ENCODE measurements at places on chromosomes 13 and 19.

GRCh38 chr13:39056018-39056417, 17.8 kb downstream of the NHLRC3 start:
- no peak for DNase-seq

DNA sequence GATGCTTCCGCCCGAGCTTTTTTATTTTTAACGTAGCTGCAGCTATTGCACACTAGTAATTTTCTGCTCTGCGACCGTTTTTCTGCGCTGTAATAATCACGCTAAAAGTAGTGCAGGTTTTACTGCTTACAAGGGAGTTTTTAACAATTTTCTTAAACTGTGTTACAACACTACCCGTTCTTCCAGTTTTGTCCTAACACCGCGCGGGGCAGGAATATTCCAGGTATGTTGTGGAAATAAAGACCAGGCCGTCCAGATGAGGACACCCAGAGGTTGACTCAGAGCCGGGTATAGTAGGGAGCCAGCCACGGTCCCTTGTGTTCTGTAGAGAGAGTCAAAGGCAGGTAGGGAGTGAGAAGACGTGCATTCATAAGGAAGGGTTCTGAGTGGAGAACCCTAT, 21.7 kb downstream of the ZNF274 start:
- no peak for DNase-seq

DNA sequence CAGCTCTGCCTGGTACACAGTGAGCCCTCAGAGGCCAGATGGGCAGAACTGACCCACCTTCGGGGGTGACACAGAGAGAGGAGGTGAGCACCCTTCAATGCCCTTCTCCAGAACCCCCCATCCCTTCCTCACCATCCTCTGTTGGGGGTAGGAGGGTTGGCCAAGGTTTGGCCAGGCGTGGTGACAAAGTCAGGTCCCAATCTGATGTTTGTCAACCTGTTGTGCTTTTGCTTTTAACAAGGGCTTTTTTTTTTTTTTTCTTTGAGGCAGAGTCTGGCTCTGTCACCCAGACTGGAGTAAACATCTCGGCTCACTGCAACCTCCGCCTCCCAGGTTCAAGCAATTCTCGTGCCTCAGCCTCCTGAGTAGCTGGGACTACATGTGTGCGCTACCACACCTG, 7.3 kb downstream of the PTGIR start:
- DNase-seq, result no peak

DNA sequence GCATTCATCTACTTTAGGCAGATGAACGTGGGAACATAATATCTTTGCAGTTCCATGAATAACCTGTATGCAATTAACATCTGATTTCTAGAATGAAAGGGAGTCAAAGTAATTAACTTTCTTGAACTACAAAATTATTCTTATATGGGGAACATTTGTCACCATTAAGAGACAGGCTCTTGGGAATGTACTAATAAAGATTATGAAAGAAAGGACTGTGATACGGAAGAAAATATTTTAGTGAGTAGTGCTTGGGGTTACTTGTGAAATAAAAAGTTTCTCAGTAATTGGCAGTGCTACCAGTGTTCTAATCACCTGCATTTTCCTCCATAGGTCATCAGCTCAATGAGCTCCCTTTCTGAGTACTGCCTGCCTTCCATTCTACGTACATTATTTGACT, 85.4 kb downstream of the FRY start:
- no peak for DNase-seq

DNA sequence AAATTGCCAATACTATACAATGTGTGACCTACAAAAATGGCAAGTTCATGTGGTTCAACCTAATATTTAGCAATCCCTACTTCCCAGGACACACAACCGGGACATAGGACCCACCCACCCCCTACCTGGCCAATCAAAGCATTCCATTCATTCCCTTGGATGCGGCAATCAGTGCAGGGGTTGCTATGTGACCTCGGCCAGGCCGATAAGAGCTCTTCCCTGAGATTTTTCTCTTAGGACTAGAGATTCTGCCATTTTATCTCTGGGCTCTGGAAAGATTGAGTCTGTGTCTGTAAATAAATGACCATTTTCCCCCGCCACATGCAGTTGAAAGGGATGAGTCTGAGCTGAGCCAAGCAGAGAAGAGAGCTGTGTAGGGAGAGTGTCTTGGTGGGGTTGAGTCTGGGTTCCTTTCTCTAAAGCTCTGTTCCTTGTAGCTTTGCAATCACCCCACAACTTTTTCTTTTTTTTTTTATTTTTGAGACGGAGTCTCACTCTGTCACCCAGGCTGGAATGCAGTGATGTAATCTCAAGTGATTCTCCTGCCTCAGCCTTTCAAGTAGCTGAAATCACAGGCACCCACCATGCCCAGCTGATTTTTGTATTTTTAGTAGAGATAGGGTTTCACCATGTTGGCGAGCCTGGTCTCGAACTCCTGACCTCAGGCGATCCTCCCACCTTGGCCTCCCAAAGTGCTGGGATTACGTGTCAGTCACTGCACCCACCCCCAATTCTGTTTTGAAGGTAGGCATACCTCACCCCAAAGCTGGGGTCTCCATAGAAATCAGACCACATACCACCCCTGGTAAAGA, 7.4 kb downstream of the IFNL1 start:
- DNase-seq, result no peak

- peak; percentile 54 for DNase-seq
These were observed 1.3 kb downstream of the BICRA start for GRCh38 chr19:47609906-47610894.

- DNase-seq, result no peak
These were observed 169.5 kb upstream of the UBL3 start for GRCh38 chr13:30019648-30020626.

DNA sequence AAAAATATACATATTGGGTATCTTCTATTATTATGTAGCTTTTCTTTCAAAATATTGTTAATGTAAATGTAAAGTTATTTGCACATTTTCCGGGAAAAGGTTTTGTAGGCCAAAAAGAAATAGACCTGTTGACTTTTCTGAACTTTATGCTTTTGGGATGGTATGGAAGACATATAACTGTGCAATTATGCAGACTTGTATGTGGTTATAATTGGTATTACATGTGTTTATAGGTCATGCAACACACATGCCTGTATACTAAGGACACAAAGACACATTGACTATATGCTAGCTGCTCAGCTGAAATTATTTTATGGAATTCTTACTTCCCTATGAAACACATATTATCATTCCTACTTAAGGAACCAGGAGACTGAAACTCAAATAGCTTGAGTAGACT, 2.3 kb upstream of the NBEA start:
- no peak for DNase-seq

DNA sequence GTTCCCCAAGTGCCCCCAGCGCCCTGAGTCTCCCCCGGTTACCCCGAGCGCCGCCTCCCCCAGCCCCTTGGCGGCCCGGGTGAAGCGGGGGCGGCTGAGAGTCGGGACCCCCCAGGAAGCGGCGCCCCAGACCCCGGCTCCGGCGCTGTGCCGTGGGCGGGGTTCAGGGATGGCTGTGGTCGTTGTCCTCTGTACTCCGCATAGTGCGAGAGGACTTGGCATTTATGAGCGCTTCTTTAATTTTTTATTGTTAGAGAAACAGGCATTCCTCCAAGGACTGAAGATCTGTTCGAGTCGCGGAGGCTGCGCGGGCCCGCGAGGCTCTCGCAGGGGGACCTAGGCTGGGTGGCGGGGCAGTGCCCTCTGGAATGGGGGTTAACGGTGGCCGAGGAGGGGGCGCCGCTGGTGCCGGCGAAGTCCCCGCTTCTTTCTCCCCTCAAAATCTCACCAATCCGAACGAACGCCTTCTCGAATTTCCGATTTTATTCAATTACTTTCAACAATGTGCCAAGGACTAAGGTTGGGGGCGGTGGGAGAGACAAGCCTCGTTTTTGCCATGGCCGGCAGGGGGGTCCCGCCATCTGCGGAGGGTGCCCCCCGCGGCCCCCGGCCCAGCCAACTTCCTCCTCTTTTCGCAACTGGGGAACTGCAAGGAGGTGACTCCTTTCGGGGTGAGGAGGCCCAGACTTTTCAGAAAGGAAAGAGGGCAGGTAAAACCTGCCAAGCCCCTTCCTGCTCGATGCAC, 596 bp upstream of the GJB2 start:
- no peak for DNase-seq

DNA sequence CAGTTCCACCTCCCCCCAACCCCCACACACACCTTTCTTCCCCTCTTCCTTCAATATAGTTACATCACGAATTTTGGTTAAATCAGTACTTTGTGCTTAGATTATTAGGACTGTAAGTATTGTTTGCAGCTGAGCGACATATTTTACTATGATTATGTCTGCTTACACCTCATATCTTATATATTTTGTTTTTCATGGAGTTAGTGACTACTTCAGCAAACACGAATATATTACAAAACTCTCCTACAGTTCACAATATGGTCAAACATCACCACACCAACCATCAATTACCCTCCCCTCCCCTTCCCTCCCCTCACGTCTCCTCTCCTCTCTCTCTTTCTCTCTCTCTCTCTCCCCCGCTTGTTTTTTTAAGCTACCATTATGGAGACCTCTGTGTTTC, 152.9 kb downstream of the TBC1D4 start:
- DNase-seq, result no peak

DNA sequence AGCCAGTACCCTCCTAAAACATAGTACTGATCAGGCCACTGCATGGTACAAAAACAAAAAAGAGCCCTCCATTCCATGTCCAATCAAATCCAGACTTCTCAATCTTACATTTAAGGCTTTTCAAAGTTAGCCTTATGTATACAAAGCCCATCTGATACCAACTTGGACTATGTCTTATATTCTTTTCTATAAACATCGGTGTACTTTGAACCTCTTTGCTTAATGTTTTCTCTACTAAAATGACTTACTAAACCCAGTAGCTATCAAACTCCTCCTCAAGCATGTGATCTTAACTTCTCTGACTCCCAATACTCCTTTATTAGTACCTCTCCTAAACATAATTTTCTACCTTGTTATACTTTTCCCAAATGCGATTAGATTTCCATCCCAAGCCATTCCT, 14.8 kb downstream of the TSC22D1 start:
- DNase-seq, result no peak

DNA sequence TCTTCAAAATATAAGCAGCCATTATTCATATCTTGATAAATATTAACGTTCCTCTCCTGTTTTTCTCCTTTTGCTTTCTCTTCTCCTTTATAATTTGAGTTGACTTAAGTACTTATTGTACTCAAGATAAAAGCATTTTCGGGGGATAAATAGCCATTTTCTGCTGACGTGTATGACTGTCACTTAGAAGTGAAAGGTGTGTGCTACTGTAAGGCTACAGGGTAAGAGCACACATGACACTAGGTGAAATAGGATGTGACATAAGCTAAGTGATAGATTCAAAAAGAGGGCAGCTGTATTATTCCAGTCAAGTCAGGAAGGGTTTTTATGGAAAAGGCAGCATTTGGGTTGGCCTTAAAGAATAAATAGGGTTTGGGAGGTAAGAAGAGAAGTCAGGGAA, 128.5 kb downstream of the GPC6 start:
- DNase-seq, result no peak

DNA sequence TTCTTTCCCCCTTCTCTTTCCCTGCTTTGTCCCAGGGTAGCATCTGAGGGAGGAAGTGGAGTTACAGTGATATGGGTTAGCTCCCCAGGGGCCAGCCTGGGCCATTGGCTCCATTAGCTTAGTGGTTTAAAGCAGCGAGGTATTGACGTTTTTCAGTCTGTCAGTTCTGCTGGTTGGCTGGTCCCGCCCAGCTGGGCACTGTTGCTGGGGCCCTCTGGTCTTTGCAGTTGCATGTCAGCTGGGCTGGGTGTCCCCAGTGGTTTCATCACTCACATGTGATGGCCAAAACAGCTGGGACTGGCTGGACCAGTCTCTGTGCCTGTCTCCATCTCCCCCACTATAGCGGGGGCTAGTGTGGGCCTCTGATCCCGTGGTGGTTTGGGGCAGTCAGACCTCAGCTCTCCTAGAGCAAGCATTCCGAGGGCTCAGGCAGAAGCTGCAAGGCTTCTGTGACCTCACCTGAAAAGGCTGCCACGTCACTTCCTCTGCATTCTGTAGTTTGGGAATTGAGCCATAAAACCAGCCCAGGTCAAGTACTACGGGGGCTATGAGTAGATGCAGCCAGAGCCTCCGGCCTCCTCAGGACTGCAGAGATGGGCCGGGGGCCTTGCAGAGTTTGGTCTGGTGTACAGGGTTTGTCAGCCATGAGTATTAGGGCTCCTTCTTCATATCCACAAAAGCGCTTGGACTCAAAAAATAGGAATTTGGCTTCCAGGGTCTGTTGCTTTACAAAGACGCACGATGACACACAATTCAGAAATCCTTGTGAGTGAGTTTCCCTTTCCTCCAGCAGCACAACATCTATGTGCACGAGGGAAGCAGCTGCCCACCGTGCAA, 30.0 kb downstream of the TSSK6 start:
- DNase-seq, result no peak

DNA sequence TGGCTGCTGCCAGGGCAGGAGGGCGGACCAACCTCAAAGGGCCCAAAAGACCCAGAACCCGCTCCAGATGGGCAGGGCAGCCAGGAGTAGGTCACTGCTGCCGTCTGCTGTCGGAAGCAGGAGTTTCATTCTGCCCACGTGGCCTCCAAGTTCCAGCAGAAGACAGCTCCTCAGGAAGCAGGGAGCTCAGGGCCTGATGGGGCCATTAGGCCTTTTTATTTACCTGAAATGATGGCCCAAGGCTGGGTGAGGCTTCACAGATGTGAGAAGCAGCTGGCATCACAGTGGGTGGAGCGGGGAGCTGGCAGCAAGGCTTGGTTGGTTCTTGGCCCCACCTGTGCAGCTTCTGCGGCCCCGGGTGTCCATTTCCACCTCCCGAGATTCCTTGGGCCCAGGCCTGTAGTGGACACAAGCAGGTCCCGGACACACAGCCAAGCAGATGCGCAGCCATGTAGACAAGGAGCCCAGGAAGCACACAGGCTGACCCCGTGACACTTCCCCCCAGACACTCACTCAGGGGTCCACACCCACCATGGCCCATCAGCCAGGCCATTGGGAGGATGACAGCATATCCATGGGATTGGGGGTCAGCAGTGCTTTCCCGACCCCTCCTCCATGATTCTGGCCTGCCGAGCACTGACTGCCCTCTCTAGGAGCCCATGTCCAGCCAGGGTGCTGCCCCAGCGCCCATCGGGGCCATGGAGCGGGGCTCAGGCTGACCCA, 26.4 kb downstream of the C13orf46 start:
- DNase-seq, result peak; percentile 62

GRCh38 chr19:55857149-55857548, 20.8 kb downstream of the NLRP4 start:
- no peak for DNase-seq

DNA sequence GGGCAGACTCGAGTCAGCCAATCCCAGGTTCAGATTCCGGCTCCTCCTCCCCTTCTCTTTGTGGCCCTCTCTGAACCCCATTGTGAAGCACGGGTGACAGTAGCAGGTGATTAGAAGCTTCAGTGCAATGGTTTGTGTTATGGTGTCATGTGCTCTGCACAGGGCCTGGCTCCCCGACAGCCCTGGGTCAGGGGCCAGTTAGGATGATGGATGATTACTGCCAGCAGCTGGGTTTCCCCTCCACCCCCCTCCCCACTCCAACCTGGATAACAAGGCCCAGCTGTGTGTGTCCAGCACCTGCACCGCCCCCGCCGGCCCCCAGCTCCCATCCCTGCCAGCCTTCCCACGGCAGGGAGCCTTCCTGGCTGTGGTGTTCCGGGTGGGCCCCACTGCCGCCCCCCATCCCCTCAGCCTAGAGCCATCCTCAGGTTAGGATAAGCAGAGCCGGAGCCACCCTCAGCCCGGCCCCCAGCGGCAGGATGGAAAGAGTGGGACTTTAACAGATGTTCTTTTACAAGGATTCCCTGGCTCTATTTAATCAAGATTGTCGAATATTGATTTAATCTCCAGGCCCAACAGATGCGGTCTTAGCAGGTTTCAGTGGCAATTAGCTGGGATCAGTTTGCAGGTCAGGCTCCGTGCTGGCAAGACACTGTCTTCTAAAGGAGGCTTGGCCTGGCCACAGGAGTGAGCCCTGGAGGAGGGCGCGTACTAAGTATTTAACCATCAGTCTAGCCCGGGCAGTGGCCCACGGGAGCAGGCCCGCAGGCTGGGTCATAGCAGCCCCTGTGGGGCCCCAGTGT, 156.2 kb downstream of the SIPA1L3 start:
- DNase-seq, result no peak
